T-helper 2 cell (primary cell): ENCODE measurements at places on chromosomes 2 and 18.

GRCh38 chr2:7986431-7986830 is 695.4 kb upstream of the ID2 start:
- no peak for DNase-seq

GRCh38 chr18:22558945-22559385 is 141.2 kb upstream of the CTAGE1 start:
- DNase-seq = no peak

DNA sequence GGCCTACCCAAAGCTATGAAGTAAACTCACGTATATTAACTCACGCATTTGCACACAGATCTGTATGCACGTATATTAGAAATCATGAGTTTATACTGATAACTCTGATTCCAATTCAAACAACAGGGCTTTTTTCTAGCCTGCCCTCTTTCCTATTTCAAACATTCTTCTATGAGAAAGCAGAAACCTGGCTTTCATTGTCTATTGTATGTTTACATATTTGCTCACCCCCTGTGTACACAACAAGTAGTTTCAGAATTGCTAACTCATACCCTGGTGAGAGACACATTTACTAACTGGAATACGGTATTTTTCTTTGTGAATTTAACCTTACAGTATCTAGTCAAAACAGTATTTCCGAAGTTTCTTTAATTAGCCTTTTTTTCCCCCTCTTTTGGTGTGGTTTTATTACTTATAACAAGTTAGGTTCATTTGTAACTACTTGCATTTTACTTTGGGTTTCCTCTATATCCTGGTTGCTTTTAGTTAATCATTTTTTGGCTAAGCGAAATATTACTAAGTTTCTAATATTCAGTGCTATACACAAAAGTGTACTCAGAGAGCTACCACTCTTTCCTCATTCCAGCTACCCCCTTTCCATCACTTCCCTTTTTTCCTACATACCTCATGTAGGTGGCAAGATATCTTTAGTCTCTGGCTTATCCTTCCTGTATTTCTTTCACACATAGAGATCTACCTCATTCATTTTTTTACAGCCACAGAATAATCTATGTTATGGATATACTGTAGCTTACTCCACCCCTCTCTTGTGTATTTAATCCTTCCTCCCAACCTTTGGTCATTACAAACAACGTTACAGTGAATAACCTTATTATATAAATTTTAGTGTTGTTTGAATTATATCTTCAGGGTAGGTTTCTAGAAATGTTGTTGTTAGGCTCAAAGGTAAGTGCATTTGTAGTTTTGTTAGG is 112.7 kb upstream of the BCL2L11 start:
- no peak for DNase-seq

GRCh38 chr2:19140463-19141208 is 217.8 kb downstream of the OSR1 start:
- no peak for DNase-seq
